ENCODE measurements at places on chromosomes 13 and 19. TPM values are rescaled to one million over a fixed set of nuclear protein-coding genes. Genes with fewer than 3 reads are reported as not detected.

- no peak for DNase-seq
Measured at GRCh38 chr13:43802511-43802910, 15.7 kb upstream of the ENOX1 start.

- DNase-seq: no peak
Measured at GRCh38 chr13:50766013-50766412, 77.5 kb downstream of the DLEU7 start.

DNA sequence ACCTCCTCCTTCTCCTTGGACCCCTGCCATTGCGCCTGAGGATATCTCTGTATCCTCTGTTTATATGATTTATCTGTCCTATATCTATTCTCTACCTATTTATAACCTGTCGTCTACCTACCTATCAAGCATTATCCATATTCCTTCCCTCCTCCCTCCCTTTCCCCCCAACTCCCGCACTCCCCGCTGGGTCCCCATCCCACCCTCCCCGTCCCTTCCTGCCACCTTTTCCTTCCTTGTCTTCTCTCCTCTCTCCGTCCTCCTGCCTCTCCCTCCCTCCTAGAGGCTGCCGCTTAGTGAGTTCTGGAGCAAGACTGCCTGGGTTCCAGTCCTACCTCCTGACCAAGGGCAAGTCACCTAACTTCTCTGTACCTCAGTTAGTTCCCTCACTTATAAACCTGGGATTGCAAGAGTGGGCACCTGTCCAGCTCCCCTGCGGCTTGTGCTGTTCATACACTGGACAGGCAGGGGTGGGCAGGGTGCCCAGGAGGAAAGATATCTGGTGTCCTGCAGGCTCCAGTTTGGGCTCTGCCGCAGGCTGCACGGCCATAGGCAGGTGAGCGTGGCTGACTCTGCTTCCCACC is 16.1 kb downstream of the TTYH1 start:
- DNase-seq: no peak

DNA sequence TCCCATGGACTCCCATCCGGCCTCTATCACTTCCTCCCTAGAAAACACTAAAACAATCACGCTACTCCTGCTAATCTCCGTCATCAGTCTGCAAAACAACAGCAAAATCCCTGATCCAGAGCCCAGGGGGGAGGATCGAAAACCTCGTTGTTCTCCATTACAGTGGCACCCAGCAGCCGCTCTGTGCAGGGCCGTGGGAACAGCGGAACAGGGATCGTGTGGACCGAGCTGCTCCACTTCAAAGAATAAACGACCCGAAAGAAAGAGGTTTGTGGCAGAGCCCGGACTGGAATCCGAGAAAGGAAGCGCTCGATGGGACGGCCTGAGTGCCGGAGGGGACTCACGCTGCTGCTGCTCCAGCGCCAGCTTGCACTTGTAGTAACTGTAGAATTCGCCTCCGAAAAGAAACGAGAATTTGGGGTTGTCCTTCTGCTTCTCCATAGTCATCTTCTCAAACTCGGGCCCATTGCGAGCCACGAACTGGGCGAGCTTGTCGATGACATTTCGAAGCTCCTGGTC is 652 bp downstream of the CHERP start:
- DNase-seq: no peak

Gene KLF1
- 1.1 TPM for total RNA-seq

Gene CBY2
- total RNA-seq: not detected

Gene CATSPERD
- not detected for total RNA-seq

Gene SHISA2
- total RNA-seq: 2.9 TPM

Gene ABHD13
- total RNA-seq: 10.7 TPM

All from sciatic nerve (tissue), 2 donors.